CD4-positive, alpha-beta T cell treated with Interleukin-17A for 1 hour (primary cell): ENCODE measurements at places on chromosomes 5 and 9.
A peak's percentile ranks its signal among the peaks of the same experiment; 100 is the strongest.

DNA sequence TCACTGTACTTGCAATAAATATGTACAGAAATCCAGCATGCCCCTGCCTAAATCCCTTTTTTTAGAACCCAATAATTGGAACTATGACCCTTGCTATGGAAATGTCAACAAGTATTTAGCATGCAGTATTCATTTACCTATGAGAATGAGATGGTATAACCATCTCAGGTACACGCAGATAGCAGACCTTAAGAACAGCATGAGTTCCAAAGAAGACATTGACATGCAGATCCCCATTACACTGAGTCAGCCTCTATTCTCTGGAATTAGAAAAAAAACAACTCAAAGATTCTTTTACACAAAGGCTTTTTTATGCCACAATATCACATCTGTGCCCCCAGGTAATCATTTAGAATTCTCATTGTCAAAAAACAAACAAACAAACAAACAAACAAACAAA is 325.6 kb upstream of the TLE4 start:
- no peak for DNase-seq

DNA sequence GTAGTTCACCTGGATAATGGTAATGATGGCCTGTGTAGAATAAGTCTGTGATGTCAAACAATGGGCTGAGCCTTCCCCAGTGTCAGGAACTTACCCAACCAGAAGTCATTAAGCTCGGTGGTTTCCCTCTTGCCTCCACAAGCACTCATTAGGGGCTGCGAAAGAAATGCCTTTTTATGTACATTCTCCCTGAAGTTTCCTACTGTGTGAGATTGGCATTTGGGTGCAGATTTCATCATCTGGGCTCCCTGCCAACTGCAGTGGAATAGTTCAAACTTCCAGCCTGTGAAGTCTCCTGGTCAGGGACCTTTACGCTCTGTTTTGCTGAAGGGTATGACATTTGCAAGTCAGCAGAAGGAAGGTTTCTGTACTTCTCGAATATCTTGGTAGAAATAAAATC is 41.6 kb upstream of the TMEM215 start:
- no peak for DNase-seq

GRCh38 chr5:84764227-84764626 is 379.5 kb upstream of the EDIL3 start:
- no peak for DNase-seq

GRCh38 chr9:137167747-137168572 is 1.9 kb downstream of the LRRC26 start:
- no peak for DNase-seq

DNA sequence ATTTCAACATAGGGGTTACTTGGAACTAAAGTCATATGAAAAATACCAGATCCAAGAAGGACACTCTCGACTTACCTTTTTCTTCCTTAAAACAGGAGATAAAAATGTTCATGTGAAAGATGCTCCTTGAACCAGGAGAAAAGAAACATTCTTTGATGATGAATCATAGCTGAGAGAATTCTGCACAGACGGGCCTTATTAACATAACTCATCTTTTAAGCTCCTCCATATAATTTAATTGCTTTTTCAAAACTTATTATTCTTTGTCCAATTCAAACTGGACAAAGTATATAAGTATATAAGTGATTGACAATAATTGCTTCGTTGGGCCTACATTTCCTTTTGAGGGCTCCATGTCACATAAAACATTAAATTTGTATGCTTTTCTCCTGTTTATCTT is 945.2 kb upstream of the C9orf72 start:
- DNase-seq = no peak

DNA sequence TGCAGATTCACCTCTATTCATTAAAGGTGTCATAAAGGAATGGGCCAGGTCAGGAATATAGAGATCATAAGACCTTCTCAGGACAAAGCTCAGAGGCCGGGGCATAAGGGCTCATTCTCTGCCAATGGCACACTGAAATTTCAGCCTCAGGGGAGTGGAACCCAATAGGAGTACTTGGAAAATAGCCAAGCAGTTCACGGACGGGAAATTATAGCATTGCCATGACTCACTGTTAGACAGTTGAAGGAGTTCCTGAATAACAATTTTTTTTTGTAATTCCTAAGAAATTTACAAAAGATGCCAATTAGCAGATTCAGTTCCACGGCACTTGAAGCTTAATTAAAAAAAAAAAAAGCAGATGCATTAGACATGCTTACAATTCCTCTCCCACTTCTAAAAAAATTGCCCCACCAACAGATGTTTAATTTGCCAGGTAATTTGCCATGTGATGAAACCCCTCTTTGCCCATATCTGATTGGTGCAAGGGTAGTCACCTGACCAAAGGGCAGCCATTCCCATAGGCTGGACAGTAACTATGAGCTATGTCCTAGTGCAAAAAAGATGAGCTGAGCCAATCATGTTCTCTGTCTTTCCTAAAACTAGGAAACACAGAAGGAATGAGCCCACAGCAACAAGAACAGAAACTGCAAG is 58.6 kb downstream of the PTCD2 start:
- DNase-seq = no peak

GRCh38 chr9:128992995-128993394 is 35.1 kb downstream of the SH3GLB2 start:
- DNase-seq = no peak

- no peak for DNase-seq
Observed at GRCh38 chr9:135229701-135230385, 142.4 kb downstream of the OLFM1 start.

- DNase-seq = no peak
Observed at GRCh38 chr5:44622331-44622730, 186.4 kb upstream of the MRPS30 start.

DNA sequence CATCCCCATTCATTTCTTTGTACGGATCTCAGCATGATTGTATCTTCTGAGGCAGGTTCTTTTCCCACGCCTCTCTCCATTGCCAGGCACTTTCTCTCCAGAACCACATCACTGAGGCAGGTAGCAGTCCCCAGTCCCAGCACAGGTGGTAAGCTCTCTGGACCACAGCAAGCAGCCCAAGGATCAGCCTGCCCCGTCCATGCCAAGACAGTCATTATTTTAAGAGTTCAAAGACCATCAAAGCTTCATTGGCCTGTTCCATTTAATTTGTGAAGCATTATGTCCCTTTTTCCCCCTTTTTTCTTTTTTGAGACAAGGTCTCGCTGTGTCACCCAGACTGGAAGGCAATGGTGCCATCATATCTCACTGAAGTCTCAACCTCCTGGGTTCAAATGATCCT is 171.7 kb downstream of the AUH start:
- no peak for DNase-seq

DNA sequence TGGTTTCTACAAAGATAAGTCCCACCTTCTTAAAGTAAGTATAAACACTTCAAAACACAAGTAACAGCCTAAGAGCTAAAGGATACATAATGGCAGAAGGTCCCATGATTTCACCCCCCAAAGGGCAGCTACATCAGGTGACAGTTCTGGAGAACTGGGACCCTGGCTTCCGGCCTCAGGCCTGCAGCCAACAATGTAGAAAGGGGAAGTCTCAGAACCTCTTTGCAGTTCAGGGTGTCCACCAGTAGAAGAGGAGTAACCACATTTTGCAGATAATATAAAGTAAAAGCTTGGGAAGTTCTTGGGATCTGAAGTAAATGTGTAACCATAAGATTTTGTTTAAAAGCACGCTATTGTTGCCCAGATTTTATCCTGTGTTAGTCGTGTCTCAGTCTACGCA is 267.4 kb upstream of the VLDLR start:
- DNase-seq = no peak

- no peak for DNase-seq
Observed at GRCh38 chr9:10523164-10523563, 89.6 kb downstream of the PTPRD start.

DNA sequence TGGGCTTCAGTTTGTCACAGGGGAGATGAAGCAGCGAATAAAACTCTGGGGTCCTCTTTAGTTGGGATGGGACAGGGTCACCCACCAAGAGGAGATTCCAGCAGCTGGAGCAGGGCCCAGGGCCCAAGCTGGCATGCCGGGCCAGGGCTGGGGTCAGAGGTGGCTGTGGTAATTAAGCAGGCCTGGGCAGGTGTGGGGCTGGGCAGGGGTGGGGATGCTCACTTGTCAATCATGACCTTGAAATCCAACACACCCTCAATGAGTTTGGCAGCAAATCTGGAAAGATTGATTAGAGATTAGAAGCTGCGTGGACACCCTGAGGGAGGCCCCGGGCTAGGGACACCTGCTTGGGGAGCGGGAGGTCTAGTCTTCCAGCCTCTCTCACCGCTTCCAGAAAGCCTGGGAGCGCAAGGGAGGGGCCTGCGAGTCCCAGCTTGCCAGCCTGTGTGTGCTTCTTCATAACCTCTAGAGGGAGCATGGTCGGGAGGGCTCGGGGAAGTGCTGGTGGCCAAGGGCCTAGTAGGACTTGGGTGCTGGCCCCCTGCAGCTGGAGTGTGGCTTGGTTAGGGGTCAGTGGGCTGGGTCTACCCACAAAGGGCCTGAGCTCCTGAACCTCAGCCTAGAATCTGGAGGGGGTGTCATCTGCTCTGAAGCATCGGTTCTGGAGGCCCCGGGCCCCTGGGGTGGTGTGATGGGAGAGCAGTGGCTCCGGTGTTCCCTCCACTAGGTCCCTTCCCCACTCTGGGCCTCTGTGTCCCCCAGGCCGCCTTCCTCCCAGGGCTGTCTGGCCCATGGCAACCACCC is 7.6 kb downstream of the CRAT start:
- DNase-seq = peak; percentile 9

GRCh38 chr5:150780816-150781221 is 2.3 kb downstream of the SMIM3 start:
- DNase-seq = no peak

GRCh38 chr5:125603321-125603720 is 819.9 kb upstream of the GRAMD2B start:
- DNase-seq = no peak

GRCh38 chr9:93357649-93358048 is 93.8 kb upstream of the FAM120A start:
- DNase-seq = no peak

DNA sequence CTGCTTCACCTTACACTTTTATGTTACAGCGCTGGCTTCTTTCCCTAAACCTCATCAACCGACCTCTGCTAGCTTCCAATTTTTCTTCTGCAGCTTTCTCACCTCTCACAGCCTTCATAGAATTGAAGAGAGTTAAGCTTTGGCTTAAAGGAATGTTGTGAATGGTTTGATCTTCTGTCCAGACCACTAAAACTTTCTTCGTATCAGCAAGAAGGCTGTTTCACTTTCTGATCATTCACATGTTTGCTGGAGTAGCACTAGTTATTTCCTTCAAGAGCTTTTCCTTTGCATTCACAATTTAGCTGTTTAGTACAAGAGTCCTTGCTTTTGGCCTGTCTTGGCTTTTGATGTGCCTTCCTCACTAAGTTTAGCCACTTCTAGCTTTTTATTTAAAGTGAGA is 49.5 kb downstream of the NR3C1 start:
- peak; percentile 36 for DNase-seq

DNA sequence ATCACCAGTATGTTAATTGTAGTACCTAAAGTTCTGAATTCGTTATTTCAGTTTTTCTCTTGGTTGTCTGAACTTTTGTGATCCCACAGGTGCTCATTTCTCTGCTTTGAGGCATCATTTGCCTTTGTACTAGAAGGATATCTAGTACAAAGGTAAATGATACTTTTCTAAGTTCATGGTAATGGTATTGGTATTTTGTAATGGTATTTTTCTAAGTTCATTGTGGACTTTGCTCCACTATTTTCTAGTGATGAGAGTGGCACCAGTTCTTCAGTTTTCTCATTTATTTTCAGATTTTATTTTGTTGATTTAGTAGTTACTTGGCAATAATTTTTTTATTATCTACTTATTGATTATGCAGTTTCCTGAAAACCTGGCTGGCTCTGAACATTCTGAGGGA is 42.0 kb downstream of the RAB24 start:
- no peak for DNase-seq

- no peak for DNase-seq
Observed at GRCh38 chr9:69590266-69590665, 81.9 kb downstream of the APBA1 start.

- no peak for DNase-seq
Observed at GRCh38 chr5:176405656-176406435, 10.5 kb downstream of the CLTB start.

DNA sequence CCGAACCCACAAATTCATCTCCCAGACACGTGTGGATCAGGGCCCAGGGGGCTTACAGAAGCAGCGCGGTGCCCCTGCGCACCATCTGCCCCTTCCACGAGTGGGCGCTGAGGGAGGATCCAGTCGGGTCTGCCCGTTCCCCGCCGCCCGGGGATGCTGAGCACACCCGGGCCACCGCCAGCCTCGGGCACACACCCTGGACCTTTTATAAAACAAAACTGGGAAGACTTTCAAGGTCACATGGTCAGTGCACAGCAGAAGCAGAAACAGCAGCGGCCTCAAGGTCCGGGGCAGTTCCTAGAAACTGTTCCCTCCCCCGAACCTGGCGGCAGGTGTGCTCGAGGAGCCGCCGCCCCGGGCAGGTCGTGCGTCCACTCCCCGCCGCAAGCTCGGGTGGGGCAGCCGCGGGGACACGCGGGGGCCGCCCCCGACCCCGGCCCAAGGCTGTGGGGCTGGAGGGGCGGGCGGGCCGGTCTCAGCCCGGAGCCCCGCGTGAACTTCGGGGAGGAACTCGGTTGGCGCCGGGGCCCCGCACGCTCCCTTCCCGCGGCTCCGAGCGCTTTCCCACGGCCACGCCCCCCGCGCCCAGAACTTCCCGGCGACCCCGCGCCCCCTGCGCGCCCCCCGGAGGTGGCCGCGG is 633 bp upstream of the PPP1R26 start:
- DNase-seq = peak; percentile 5

DNA sequence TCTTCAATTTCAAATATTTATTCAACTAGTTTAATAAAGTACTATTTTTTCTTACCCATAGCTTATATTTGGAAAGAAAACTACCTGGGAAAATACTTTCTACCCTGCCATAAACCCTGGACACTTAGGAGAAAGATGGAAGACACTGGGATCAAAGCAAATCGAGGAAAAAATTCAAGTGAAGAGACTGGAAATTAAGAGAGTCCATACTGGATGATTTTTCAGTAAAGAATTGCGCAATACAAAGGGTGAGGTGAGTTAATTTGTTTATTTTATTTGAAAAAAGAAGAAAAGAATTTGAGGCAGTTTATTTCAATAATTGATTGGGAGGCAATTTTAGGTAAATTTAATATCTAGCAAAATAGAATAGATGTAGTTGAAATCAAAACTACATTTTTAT is 331.8 kb upstream of the ITGA1 start:
- DNase-seq = no peak

DNA sequence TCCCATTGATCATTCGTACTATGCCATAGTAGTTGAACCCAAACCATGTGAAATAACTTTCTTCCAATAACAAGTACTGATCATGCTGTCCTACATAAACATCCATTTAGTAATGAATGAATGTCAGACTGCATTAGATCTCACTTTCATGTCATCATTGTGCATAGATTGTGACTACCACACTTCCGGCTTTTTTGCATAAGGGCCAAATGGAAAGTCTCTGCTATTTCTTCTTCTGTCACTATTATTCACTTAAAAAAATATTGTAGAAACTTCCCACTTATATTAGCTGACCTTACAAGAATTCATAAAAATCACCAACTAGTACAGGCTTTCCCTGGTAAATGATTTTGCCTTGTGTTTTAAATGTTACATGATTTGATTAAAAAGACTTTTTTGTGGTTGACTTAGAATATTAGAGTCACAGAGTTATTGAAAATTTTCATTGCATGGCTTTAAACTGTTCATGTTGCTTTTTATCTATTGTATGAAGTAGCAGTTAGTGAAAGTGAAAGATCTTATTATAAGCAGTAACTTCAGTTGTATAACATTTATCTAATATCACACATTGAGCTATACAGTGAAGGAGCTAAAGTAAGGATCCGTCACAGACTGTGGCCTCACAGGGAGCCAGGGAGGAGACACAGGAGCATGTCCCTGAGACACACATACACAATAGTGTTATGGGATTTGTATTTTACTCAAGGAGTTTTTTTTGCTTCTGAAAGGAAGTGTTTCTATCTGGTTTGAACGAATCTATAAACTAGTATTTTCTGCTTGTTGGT is 33.9 kb downstream of the LMNB1 start:
- peak; percentile 18 for DNase-seq
